ENCODE measurements at places on chromosomes 12 and 14.
A peak's percentile ranks its signal among the peaks of the same experiment; 100 is the strongest.

- no peak for DNase-seq
Observed at GRCh38 chr12:50517421-50518048, 12.8 kb downstream of the DIP2B start.

GRCh38 chr12:70543444-70543843 is 93.8 kb downstream of the PTPRB start:
- DNase-seq = no peak

GRCh38 chr14:54446161-54446693 is 5.1 kb upstream of the CNIH1 start:
- DNase-seq = no peak

DNA sequence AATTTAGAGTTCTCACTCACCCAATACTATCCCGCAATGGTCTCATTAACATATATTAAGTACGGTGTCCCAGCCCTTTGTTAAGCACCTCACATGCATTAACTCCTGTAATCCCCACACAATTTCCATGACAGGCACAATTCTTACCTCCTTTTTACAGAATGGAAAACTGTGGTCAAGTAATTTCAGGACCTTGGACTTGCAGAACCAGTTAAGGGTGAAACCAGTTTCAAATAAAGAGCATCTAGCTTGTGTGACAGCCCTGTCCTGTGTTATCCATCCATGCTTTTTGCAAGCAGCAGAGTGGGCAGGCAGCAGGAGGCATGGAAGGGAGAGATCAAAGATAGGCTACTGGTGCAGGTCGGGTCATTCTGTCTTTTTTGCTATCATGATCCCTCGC is 470.8 kb downstream of the NELL2 start:
- DNase-seq = no peak

- no peak for DNase-seq
Observed at GRCh38 chr14:86973177-86973576, 1019.8 kb downstream of the GALC start.

DNA sequence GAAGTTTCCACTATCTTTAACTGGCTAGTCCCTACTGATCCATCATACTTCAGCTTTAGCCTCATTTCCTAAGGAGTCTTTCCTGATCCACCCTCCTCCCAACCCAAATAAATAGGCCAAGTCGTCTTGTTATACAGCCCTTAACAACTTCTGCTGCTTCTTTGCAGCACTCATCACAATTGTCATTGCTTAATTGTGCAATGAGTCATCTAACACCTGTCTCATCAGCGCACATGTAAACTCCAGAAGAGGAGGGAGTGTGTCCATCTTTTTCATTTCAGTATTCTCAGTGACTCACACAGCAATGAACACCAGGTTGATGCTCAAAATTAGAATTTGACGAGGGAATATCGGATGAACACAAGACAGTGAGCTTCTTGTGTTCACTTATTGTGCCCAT is 87.3 kb downstream of the SUDS3 start:
- no peak for DNase-seq

GRCh38 chr14:22945642-22946041 is 11.2 kb downstream of the HAUS4 start:
- no peak for DNase-seq

DNA sequence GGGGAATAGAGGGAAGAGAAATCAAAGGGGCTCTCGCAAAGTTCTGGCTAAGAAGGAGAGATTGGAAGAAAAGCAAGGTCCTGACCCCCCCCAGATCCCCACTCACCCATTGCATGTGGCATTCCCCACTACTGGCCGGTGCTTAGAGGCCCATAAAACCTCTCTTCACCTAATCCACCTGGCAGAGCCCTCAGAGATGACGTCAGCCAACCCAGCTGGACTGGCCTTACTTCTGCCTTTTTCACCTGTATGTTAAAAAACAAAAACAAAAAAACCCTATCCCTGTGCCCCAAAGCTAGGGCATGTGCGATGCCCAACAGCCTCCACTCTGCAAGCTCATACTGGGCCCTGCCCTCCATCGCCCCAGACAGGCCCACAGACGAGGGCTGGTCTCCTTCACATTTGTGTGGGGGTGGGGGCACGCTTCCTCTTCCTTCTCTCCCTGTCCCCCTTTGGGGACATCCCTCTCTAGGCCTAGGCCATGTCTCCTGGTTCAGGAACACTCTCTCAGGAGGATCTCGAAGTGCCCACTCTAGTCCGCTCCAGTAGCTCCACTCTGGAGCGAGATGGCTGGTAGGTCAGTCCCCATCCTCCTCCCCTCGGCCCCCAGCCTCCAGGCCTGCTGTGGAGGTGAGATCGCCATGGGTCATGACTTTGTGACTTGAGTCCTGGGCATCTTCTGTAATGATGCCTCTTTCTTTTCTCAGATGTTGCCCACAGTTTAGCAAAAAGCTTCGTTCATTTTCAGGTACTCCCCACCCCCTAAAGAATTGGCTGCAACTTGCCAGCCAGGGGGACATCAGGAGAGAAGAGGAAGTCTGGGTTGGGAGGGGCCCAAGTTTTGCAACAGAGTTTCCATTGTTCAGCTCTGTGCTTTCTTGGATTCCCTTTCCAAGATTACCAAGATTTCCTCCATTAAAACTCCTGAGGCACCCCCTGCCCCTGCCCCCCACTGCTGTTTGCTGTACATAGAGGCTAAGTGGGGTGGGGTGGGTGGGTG is 37.0 kb downstream of the FIGNL2 start:
- DNase-seq = no peak

DNA sequence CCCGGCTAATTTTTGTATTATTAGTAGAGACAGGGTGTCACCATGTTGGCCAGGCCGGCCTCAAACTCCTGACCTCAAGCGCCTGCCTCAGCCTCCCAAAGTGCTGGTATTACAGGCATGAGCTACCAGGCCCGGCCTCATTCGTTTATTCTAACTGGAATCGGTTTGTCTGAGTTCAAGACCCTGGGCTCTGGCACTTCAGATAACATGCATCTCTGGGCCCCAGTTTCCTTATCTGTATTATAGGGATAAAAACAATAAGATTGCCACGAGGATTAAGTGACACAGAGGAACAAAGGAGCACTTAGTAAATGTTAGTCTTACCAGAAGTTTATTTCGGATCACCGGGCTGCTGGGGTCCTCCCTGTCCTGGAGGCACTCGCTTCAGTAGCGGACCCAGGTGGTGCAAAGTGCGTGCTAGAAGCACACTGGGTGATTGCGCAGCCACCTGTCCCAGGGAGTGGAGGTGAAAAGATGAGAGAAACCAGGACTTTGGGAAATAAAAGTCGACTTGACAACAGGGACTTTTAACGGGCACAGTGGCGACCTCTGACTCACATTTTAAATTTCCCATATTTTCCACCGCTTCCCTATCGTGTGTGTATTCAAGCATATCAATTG is 37.5 kb downstream of the ACACB start:
- no peak for DNase-seq

- DNase-seq = no peak
Observed at GRCh38 chr12:132266802-132267201, 62.6 kb downstream of the GALNT9 start.

GRCh38 chr14:63795532-63795931 is 57.3 kb upstream of the SYNE2 start:
- DNase-seq = no peak

DNA sequence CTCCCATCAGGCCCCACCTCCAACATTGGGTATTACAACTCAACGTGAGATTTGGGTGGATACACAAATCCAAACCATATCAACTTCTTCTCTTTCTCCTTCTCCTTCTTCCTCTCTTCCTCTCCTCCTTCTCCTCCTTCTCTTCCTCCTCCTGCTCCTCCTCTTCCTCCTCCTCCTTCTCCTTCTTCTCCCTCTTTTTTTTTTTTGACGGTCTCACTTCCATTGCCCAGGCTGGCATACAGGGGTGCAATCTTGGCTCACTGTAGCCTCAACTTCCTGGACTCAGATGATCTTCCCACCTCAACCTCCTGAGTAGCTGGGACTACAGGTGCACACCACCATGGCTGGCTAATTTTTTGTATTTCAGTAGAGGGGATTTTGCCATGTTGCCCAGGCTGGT is 11.4 kb upstream of the NUBPL start:
- DNase-seq = no peak

- DNase-seq = no peak
Observed at GRCh38 chr12:101769865-101770264, 30.6 kb upstream of the SYCP3 start.

- DNase-seq = peak; percentile 37
Observed at GRCh38 chr14:100383727-100384158, 60.6 kb downstream of the SLC25A47 start.

GRCh38 chr12:14065616-14066015 is 84.2 kb upstream of the GRIN2B start:
- no peak for DNase-seq

GRCh38 chr12:52918351-52918750 is 13.5 kb upstream of the KRT8 start:
- DNase-seq = no peak

DNA sequence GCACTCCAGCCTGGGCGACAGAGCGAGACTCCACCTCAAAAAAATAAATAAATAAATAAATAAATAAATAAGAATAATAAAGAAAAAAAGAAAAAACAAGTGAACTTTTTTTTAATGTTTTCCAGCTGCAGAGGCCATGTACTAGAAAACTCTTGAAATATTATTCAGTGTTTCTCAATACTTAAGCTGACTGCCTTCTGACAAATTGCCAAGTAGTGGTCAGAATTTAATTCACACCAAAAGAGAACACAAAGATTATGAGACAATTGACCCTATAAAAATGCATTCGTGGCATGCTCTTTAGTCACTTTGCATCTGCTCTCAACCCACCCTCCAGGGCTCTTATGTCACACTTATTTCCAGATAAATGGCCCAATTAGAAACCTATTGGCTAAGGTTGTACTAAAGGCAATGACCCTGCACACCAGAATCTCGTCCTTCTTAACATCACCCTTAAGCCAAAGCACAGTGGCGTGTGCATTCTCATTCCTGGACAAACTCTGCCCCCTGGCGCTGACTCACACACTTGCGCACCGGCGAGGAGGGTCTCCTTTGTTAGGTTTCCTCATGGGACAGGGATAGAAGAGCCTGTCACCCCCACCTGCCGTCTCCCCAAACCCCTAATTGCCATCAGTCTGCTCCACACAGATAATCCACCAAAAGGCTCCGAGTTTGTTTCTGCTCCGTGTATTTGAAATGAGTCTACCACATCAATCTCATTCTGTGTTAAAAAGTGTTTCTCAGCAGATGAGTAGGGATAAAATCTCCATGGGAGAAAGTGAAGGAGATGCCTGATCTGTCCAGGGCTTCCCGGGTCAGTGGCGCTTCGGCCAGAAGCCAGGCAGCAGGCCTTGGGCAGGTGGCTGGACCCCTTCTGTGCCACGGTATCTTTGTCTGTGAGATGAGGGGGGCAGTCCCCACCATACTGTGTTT is 73.1 kb upstream of the CEP83 start:
- peak; percentile 51 for DNase-seq

- DNase-seq = peak; percentile 69
Observed at GRCh38 chr12:57904848-57905811, 36.2 kb upstream of the ATP23 start.

DNA sequence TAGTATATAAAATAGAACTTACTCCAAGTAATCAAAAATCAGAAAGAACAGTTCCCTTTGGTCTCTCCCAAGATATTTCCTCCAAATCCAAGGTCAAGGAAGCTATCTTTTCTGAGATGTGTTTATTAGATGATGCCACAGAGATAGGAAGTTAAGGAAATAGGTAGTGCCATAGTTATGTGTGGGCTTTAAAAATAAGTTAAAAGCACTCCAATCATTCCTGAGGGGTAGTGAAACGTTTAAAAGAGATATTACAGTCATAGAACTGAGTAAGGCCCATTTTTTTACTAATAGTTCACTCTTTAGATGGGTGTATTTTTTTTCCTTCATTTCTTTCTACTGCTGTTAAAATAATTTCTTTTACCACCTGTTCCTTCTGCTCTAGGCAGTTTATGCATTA is 1630.9 kb upstream of the SEL1L start:
- DNase-seq = no peak

DNA sequence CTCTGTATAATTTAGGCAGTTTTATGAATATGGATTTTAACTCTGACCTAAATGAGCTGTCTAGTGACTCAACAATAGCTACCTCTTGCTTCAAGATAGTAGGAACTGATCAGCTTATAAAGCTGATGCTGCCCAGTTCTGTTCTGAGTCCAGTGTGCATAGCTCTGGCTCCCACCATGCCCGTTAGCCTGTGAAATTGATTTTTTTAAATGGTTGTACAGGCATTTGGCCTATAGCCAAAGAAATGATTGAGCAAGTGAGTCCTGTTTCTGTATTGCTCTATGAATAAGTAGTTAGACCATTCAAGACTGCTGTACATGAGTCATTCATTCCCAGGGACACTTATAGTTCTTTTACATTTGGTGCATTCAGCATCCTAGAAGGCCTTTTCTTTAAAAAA is 36.4 kb downstream of the SAMD4A start:
- no peak for DNase-seq

DNA sequence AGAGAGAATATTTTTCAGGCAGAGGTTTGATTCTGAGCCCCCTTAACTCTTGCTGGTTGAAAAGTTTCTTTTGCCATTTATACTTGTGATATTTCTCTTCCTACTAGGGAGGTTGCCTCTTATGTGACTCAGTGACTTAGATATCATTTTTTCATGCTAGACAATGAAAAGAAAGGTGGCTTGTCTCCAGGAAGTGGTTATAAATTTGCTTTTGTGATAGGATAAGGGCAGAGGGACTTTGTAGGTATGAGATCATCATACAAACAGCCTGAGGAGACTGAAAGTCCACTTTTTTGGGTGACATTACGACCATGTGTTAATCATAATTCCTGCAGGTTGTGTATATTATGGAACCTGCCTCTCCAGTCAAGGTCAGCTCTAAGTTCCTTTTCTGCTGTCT is 35.8 kb downstream of the ACSM4 start:
- no peak for DNase-seq

GRCh38 chr12:119229837-119230236 is 51.1 kb downstream of the HSPB8 start:
- no peak for DNase-seq

DNA sequence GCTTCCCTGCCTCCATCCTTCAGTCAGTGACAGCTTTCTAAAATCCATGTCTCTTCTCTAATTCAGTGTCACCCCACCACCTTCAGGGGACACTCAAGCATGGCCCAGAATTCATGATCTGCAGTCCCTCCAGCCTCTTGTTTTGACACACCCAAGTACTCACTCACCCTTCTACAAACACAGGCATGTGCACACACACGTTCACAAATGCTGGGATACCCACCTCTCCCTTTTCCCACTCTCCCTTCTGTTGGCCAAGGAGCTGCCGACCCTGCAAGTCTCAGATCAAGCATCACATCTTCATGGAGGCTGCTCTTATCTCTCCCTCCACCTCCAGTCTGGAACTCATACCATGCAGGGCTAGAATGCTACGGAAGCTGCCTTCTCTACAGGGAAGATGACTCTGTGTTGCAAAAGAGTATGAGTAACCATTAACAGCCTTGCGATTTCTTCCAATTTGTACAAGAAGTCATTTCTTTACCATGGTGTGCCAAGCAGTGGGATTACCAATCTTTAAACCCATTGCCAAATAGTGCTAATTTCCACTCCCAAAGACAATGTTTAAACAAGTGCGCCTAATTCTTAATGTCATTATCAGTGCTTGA is 196.1 kb downstream of the BCL11B start:
- DNase-seq = no peak
